Central memory CD4-positive, alpha-beta T cell (primary cell): ENCODE measurements at places on chromosomes 3 and 15.
A peak's percentile ranks its signal among the peaks of the same experiment; 100 is the strongest.

- no peak for DNase-seq
Observed at GRCh38 chr3:9613056-9613748, 36.1 kb upstream of the MTMR14 start.

- no peak for DNase-seq
Observed at GRCh38 chr3:73502609-73503583, 121.8 kb downstream of the PDZRN3 start.

DNA sequence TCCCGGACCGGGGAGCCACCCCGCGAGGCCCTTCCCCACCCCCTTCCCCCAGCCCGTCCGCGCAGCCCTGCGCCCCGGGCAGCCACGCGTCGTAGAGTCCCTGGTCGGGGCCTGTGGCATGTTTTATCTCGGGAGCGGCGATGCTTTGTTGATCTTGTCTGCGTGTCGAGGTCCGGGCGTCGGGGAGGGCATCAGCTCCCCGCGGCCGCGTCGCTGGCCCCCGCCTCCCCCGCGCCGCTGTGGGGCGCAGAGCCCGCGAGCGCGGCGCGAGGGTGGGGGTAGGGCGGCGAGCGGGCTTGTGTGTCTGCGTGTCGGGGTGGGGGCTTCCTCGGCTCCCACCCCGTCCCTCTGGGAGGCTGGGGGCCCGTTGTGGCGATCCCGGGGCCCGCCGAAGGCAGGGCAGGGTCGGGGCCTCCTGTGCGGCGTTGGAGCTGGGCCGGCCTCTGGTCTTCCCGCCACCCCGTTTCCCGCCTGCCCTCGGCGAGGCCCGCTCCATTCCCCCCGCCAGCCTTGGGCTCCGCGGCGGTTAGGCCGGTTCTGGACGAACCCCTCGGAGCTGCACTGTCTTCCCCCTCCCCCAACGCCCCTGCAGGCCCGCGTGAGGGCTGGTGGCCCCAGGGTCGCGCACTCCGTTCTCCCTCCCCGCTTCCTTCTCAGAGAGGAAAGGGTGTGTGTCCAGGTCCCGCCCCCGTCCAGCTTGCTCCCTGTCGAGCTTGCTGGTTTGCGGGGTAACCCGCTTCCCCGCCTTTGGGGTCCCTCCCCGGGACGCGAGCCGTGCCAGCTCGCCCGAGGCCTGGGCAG, 695 bp downstream of the GMPS start:
- DNase-seq = peak; percentile 27

- no peak for DNase-seq
Observed at GRCh38 chr3:138472141-138472825, 37.9 kb downstream of the ESYT3 start.

DNA sequence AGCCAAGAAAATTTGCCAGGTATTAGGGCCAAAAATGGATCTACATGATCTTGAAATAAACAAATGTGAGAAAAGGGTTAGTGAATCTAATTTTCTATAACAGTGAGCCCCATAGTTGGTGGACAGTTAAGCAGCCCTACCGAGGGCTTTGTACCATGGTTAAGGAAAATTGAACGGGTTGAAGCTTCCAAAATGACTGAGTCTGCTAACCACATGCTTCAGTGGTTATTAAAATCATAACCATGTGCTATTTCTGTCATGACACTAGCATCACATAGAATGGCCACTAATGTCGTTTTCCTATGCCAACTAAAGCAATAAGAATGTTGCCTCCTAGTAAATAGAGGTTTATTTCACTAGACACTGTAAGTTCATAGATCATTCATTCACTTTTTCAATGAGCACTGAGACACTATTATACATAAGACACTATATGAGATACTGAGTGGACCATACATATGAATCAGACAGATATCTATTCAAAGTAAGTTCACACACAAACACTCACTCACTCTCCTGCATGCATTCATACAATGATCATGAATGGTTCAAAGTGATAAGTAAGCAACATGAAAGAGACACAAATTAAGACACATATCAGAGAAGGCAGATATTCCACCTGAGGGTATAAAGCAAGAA, 4.3 kb downstream of the SST start:
- no peak for DNase-seq

GRCh38 chr3:140552403-140552802, 125.5 kb upstream of the TRIM42 start:
- no peak for DNase-seq

DNA sequence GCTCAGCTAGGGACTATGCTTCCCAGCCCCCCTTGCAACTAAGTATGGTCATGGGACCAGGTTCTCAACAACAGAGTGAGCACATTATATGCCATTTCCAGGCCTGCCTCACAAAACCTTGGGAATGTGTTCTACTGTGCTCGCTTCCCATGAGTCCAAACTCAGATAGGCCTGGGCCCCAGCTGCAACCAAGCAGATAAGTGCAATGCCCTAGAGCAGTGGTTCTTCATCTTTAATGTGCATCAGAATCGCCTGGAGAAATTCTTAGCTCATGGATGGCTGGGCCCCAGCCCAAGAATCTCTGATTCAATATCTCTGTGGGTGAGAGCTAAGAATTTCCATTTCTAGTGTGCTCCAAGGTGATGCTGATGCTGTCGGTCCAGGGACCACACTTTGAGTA, 27.5 kb upstream of the TBC1D21 start:
- no peak for DNase-seq

DNA sequence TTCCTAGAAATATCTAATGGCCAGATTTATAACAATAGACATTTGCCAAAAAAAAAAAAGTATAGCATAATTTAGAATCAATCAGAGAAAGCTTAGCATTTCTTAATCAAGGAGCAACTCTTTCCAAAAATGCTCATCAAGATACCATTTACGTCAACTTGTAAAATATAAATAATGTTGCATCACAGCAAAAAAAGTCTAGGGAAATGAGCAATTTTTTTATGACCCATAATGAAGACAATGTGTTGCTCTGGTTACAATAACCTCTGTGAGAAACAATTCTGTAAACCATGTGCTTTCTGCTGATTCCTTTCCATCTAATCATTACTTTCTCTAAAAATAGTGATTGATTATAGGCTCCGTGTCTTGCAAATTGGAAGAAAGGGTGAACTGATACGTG, 36.3 kb downstream of the KBTBD8 start:
- no peak for DNase-seq

DNA sequence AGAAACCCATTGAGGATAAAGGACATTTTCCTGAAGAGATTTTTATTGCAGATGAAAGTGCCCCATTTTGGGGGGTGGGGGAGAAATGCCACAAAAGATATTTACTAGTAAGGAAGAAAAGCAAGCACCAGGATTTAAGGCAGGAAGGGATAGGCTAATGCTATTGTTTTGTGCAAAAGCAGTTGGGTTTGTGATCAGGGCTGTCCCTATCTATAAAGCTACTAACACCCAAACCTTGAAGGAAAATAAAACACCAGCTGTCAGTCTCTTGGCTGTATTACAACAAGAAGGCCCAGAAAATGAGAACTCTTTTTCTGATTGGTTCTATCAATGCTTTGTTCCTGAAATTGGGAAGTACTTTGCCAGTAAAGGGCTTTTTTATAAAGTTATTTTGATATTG, 56.0 kb downstream of the CD200 start:
- no peak for DNase-seq

GRCh38 chr15:42721016-42721415, 15.9 kb downstream of the CDAN1 start:
- no peak for DNase-seq

DNA sequence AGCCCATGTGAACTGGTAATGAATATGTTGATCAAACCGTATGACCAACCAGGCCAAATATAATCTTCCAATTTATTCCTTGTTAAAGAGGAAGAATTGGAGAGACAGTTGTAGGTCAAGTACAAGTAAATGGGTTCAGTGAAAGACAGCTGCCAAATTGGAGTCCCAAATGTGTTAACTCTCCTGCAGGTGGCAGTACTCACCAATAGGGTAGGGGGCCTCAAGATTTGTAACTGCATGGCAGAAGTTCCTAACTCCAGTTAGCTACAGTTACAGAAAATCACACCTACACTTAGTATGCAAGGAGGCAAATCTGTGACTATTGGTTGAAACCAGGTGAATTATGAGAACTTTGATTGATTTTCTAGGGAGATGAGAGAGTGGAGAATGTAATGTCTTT, 278.0 kb downstream of the ZBBX start:
- no peak for DNase-seq

- no peak for DNase-seq
Observed at GRCh38 chr3:177724020-177724638, 526.8 kb upstream of the TBL1XR1 start.

DNA sequence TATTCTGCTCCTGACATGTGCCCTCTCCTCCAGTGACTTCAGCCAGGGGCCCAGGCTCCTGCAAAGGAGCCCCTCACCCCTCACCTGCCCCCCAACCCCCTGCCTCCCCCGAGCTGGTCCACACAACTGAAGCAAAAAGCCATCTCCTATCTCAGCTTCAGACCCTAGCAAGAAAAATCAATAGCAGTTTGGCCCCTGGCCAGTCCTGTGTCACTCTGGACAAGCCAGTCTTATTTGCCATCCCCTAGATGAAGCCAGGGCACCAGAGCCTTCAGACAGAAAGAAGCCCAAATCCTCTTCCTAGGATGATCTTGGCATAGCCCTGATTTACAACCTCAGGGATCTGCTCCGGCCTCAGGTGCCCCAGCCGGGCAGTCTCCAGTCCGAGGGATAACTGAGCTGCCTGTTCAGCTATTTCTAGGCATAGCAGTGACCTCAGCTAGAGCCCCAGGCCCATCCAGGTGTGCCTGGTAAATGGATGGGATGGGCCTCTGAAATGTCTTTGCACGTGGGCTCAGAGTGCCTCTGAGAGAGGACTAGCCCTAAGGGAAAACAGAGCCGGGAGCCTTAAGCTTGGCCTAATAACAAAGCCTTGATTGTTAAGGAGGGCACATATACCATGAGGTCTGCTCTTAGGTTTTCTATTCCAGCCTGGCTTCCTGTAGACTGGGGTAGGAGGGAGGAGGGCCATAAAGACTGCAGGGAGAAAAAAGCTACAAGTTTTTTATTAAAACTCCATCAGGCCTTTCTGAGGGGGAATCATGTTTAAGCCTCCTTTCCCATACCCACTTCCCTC, 242.0 kb downstream of the SHQ1 start:
- no peak for DNase-seq

GRCh38 chr15:60774829-60775463, 296.0 kb upstream of the ICE2 start:
- DNase-seq = no peak

- DNase-seq = no peak
Observed at GRCh38 chr3:50194903-50195500, 3.6 kb downstream of the GNAT1 start.

GRCh38 chr3:102269406-102269805, 165.4 kb upstream of the ZPLD1 start:
- DNase-seq = no peak

DNA sequence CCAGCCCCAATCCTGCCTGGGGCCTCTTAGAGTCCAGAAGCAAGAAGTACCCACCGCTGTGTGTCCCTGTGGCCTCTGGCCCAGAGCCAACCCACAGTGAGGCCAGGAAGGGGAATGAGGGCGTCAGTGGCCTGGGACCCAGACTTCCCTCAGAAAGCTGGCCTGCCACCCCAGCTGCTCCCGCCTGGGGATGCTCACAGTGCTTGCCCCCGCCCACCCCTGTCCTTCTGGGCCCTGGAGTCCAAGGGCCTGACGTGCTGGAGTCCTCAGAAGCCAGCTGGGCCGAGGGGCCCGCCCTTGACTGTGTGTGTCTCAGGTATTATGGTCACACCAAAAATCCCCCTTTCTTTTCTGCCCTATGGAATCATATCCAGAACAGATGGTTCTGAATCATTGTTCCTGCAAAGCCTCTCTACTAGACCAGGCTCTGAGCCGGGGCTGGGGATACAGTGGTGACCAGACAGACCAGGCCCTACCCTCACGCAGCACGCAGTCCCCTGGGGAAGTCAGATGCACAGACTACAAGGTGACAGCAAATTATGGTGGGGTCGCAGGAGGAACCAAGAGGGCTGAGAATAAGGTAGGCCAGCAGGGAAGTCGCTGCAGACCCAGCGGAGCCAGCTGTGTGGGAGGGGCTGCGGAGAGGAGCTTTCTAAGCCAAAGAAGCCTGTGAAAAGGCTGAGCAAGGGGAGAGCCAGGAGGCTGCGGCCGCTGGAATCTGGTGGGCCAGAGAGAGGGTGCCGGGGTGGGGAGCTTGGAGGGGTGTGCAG, 99.1 kb downstream of the VGLL4 start:
- DNase-seq = no peak

DNA sequence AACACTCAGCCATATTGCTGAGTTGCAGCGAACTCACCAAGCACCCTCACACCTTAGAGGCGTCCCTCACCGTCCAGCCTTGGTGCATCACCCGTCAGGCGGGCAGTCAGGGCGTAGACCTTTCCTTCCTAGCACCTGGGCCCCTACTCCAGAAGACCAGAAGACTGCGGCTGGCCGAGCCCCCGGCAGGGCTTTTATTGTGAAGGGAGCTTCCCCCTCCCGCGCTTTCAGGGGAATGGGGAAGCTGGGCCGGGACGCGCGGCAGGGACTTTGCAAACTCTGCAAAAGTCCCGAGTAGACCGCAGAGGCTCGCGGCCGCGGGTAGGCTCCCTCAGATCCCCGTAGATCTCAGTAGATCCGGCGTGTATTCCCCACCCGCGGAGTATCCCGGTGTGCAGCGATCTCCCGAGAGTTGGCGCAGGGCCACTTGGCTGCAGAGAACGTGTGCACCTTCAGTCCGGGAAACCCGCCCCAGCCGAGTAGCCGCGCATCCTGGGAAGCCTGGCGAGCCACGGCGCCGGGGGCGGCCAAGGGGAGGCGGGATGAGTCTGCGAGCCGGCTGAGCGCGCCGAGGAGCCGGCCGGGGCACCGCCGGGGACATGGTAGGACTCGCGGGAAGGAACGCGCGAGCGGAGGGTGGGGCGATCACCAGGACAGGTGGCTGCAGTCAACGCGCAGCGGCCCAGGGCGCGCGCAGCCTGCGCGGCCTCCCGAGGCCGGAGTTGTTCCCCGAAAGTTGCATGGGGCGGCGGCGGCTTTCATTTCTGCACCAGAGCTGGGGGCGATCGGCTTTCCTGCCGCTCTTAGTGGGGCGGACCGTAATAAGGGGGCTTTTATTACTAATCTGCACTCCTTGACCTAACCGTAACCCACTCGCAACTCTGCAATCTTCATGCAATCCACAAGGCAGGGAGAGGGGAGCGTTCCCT, at the start of gene GASK1A:
Gene GASK1A (plus strand): TSS at position 268 of the 929 bp plus-strand sequence. CDS start 332 bp downstream, at position 600.
- DNase-seq = no peak

- no peak for DNase-seq
Observed at GRCh38 chr3:43789028-43789427, 98.3 kb downstream of the ABHD5 start.

- no peak for DNase-seq
Observed at GRCh38 chr15:72566973-72567372, 87.5 kb upstream of the GOLGA6B start.

- DNase-seq = no peak
Observed at GRCh38 chr3:186997473-186997939, 67.2 kb downstream of the ST6GAL1 start.

DNA sequence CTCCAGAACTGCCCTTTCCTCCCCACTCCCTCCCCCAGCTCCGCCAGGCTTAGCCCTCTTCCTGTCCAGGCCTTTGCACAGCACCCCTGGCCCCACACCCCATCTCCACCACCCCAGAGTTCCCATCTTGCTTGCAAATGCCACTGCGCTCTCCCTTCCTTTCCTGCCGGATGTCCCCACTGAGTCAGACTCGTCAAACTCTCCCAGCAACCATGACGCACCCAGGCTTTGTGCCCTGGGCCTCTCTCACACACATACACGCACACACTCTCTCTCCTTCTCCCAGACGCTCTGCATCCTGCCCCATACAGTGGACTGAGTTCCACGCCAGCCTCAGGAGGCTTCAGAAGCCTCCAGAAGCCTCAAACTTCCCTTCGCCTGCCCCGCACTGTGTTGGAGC, 2.8 kb upstream of the CCDC9B start:
- no peak for DNase-seq

- DNase-seq = no peak
Observed at GRCh38 chr3:141737093-141737492, 1.0 kb upstream of the RNF7 start.
